Calu3 (cell line): ENCODE measurements at places on chromosomes 12 and 14. TPM values are rescaled to one million over a fixed set of nuclear protein-coding genes. Genes with fewer than 3 reads are reported as not detected.

The VWF gene
- total RNA-seq: not detected in 2 replicates

DNA sequence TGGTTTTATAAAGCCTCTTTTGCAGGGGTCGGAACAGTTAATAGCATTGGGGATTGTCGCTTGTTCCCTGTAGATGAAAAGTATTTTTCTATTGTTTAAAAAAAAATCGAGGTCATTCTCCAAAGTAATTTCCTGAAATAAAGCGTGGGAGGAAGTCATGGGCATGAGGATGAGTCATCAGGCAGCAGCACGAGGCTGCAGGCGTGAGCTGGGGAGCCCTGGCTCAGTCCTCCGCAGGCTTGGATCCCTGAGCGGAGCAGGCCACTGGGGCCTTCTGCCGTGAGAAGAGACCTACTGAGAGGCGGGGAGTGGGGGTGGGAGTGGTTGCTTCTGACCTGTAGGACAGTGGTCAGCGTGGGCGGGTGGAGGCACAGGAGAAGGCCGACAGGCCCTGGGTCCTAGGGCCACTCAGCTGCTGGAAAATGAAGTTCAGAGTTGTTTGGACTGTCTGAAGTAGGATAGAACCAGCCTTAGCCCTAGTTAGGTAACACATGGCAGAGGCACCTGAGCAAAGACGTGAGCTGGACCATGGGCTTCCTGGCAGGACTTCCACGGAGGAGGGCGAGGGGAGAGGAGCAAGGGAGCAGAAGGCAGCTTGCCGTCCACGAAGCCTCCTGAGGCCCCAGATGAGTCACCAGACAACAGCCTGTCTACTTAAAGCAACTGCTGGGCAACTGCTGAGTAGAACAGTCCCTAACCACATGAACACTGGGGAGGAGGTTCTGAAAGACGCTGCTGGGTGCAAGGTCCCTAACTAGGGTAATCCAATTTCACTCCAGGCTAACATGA is 21.1 kb upstream of the LGALS3 start:
- peak; percentile 82 for DNase-seq

The SLC24A4 gene
- total RNA-seq: not detected in 2 replicates

DNA sequence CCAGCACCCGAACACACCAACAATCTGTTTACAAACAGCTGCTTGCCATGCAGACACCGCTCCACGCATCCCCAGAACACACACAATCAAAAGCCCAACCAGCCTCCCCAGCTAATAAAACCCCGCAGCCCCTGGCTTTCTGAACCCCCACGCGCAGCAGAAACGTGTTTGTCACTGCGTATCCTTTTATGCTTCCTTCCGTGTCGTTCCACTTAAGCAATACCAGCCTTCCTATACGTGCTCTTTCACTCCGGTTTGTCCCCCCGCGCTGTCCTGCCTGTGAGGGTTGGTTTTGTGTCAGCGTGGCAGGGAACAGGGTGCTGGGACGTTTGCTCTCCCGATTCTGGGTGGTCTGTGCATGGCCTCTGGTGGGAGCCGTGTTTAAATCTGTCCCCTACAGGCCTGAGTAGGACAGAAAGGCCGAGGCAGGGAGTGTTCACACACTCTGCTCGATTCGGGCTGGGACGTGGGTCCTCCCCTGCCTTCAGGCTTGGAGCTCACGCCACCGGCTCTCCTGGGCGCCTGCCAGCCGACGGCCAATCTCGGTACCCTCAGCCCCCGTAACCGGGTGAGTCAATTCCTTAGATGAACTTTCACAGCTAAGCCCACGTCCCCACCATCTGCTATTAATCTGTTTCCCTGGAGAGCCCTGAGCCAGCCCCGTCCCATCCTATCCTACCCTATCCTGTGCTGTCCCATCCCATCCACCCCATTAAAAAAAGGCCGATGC is 60.0 kb downstream of the NOC4L start:
- DNase-seq: no peak

The MGAT4C gene
- total RNA-seq: not detected in 2 replicates

The CCDC38 gene
- 0.24 TPM in 1 of 2 replicates, not detected in the other for total RNA-seq

- peak; percentile 48 for DNase-seq
Observed at GRCh38 chr12:105279460-105280056, 43.6 kb upstream of the APPL2 start.

The USP30 gene
- 9.6 and 13.0 TPM in 2 replicates for total RNA-seq
